ENCODE measurements at places on chromosomes 5 and 9.

- DNase-seq, result peak; percentile 48
Measured at GRCh38 chr9:92771309-92771708, 6.7 kb upstream of the BICD2 start.

DNA sequence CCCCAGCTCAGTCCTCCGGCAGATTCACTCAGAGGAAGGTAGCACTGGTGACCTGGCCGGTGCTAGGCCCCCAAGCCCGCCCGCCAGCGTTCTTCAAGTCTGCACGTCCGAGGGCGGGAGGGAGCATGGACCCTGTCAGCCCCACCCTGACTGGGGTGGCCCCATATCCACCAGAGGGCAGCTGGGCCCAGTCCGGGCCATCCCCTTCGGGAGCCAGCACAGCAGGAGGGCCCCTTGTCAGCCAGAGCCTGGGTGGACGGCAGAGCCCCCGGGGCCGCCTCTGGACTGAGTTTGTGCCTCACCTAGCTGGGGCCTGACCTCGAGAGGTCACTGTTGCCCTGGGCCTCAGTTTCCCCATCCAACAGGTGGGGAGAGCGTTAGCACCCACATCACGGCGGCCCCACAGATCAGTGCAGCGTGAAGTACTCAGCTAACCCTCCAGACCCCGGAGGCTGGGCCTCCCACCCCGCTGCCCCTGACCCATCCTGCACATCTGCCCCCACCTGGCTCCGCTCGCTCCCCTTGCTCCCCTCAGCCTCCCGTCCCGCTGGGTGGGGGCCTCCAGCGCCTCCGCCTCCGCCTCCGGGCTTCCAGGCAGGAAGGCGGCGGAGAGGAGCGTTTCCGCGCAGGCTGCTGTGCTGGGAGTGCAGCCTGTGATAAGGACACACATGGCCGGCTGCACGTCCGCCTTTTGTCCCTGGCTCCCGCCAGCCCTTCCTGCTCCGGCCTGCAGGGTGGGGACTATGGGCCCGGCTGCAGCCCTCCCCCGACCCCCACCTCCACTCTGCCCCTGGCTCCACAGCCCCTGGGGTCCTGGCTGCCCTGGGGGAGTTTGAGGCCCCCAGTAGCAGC lies 16.6 kb upstream of the EGFL7 start:
- no peak for DNase-seq

- no peak for DNase-seq
Measured at GRCh38 chr9:16623989-16624743, 246.3 kb downstream of the BNC2 start.

- no peak for DNase-seq
Measured at GRCh38 chr9:69476016-69476415, 151.0 kb downstream of the ENTREP1 start.

DNA sequence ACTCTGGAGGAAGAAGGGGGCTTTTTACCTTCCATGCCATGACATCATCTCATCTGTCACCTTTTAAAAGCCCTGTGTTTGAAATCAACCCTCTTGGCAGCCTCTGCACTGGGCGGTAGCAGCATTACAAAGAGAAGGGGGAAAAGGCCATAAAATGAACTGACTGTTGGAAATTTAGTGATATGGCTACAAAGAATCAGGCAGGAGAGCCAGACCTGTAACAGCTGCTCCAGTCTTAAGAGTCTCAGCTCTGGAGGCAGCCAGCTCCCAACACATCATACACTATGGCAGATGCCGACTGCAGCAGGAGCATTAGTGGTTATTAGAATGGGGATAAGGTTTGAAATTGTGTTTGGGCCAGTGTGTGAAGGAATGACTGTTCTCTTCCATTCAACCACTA lies 257.5 kb downstream of the DMAC1 start:
- no peak for DNase-seq

- DNase-seq, result no peak
Measured at GRCh38 chr9:6549106-6549800, 96.3 kb downstream of the GLDC start.

DNA sequence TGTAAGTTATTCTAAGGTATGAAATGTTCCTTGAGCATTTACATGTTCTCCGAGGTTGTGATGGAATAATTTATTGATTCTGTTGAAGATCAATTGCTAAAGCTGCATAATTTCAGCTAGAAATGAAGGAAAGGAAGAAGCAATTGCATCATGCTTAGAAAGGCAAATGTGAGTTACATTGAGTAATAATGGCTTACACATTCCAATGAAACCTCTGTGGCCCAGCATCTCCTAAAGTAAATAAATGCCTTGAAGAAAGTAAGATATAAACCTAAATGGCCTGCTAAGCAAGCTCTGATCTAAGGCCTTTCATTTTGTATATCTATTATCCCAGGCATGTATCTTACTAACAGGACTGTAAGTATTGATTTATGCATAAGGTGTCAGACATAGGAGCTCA lies 677.3 kb upstream of the RGMB start:
- DNase-seq, result peak; percentile 52

DNA sequence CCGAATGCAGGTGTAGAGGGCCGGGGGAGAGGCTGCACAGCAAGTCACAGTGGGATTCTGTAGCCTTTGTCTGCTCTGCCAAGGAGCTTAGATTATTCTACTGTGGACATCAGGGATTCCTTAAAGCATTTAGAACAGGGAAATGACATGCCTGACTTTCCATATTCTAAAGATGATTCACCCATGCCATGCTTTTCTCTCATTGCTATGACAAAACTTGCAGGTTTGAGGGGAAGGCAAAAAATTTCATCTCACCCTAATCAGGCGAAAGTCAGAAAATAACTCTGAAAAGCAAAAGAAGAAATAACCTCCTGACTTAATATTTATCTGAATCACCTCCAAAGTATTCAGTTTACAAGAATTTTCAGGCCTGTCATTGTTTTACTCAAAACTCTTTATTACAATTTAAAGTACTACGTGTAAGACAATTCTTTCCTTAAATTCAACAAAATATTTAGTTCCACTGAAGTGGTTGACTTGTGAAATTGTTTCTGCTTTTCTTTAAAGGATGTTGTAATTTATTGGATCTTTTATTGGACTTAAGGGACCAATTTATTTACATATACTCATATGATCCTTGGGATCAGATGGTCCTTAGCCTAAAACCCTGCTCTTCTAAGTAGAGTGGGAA lies 30.0 kb upstream of the GAS1 start:
- DNase-seq, result peak; percentile 42

GRCh38 chr5:174010365-174010764 lies 21.4 kb downstream of the C5orf47 start:
- no peak for DNase-seq

- DNase-seq, result no peak
Measured at GRCh38 chr5:173745123-173745522, 128.7 kb upstream of the BOD1 start.

GRCh38 chr9:103649086-103649485 lies 445.0 kb upstream of the SMC2 start:
- no peak for DNase-seq

DNA sequence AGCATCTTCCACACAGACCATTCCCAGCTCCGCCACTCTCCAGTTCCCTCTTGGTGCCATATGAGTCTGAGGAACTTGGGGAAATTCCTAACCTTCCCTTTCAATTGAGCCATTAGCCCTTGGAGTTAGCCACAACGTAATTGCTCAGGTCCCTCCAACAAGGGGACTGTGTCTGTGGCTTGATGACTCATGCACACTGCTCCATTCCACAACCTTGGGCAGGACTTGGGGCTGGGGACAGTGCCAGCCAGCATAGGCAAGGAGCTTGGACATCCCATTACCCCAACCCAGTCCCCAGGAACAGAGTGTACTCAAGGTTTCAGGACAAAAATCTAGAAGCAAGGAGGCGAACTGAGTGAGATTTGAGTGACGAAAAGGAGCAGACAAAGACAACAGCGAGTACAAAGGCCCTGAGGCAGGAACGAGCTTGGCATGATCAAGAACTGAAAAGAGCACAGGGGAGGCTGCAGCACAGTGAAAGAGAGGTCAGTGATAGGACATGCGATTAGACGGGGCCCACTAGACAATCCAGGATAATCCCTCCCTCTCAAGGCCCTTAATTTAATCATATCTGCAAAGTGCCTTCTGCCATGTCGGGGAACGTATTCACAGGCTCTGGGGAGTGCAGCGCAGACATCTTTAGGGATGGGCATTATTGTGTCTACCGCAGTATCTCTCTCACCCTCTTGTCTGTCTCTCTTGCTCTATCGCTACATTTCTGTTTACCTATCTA lies 16.0 kb upstream of the JADE2 start:
- peak; percentile 76 for DNase-seq

GRCh38 chr5:33494466-33494865 lies 53.7 kb downstream of the TARS1 start:
- no peak for DNase-seq

GRCh38 chr9:86706391-86706790 lies 240.9 kb downstream of the GAS1 start:
- peak; percentile 43 for DNase-seq

DNA sequence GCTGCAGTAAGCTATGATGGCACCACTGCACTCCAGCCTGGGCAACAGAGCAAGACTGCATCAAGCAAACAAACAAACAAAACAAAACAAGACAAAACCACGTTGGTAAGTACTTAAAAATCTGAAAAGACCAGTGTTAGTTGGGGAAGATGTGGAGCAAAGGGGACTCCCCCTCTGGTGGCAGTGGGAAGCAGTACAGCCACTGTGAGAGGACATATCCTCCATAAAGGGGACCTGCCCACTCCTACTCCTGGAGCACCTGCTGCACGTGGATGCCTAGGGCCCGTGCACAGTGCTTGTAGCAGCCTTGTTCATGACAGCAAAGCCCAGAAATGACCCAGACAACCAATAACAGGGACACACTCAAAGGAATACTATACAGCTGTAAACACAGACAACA lies 17.0 kb upstream of the IPPK start:
- no peak for DNase-seq

DNA sequence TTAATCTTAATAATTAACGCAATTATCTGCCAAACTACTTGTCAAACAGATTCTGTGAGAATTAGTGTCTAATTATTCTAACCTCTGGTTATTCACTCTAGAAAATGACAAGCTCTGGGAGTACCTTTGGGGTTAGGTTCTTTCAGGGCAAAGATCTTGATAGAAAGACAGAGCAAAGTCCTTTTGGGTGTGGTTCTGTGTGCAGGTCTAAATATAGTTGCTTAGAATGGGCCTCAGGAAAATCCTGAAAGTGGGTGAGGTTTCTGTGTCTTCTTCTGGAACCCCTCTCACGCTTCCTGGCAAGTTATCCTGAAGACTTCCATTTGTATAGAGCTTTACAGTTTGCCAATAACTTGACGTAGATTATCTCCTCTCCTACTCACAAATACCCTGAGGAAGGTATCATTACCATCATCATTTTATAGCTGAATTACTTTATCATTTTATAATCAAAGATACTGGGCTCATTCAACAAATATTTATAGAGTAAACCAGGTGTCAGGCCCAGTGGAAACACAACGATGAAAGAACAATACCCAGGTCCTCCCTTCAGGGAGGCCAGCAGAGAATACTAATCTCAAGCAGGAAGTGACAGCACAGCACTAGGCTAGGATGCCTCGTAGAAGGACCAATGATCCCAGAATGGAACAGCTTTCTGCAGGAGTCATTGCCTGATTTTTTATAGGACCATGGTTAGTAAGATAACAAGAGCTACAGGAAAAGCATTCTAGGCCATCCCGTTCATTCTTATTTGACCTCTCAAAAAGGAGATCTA lies 27.6 kb upstream of the LHFPL2 start:
- no peak for DNase-seq

DNA sequence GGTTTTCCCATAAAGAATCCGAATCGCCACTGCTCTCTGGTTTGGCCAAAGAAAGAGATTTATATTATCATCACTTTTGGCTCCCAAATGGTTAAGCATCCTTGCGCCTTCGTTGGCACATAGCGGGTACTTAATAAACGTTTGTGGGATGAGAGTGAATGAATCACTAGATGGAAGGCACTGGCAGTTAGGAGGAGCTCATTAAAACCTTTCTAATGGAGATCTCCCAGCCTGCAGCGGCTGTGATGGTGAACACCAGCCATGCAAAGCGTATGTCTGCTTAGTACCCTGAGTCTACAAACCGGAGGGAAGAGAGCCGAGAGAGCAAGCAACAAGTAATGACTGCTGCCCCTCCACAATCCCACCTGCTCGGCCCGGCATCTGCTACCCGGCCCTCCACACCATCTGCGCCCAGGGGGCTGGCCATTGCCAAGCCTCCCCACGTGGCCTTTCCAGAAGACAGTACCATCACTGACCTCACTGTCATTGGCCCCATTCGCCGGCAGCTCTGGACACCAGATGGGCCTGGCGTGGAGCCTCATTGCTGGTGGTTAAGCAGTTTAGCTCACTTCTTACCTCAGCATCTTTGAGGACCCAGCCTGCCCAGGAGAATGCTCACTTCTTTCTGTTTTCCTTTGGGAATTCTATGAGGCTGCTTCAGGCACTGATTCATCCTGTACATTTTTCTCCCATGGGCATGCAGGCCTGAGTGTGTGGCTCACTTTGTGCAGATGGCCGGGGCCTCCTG lies 39.3 kb upstream of the ANKRD33B start:
- DNase-seq, result no peak

- DNase-seq, result no peak
Measured at GRCh38 chr5:40495237-40495635, 184.5 kb upstream of the PTGER4 start.

DNA sequence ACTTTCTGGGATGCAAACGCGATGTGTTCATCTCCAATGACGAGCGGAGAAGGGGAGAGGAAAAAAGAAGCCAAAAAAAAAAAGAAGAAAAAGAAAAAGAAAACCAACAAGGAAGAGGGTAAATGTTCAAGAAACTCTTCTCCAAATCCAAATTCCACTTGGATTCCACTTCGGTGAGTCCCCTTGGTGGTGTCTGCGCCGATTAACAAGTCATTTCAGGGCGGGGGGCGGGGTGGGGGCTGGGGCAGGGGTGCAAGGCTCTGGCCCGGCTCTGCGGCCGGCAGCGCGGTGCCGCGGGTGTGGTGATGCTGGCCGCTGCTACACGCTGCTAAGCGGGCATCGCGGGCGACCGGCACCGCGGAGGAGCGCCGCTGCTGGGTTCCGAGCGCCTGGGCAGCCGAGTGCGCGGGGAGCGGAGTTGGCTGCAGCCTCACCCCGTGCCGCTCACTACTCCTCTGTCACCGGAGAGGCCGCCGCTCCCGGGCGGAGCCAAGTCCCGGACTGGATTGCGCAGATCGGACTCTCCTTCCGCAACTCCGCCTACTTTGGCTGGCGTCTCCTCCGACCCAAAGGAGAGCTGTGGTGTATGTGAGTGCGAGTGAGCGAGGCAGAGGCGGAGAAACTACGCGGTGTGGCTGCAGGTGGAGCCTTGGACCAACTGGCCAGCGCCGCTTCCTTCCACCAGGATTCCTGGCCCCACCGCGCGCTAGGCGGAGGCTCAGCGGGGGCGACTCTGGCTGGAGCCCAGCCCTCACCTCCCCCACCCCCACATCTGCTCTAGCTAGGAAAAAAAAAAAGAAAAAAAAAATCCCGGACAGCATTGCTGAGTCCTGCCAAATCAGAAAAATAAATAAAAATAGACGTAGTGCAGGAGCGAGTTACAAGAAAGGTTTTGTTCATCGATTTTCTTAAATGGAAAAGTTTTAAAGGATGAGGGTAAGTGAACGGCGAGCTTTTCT lies at the start of gene SEMA6A:
TSS of gene SEMA6A (minus strand) at position 457 of the 959 bp plus-strand sequence. CDS start 69,879 bp downstream, outside the sequence.
- peak; percentile 95 for DNase-seq

GRCh38 chr9:21817176-21817575 lies 14.7 kb downstream of the MTAP start:
- peak; percentile 50 for DNase-seq

Measured in mammary epithelial cell (primary cell).